ENCODE measurements at places on chromosomes 12 and 14. TPM values are rescaled to one million over a fixed set of nuclear protein-coding genes. Genes with fewer than 3 reads are reported as not detected.
A peak's percentile ranks its signal among the peaks of the same experiment; 100 is the strongest.

STAB2 gene
- 2.3 TPM for total RNA-seq

PSMD9 gene
- total RNA-seq: 35.5 TPM

DPF3 gene
- 8.0 TPM for total RNA-seq

ANKS1B gene
- total RNA-seq: 7.7 TPM

RPL10L gene
- total RNA-seq: not detected

DNA sequence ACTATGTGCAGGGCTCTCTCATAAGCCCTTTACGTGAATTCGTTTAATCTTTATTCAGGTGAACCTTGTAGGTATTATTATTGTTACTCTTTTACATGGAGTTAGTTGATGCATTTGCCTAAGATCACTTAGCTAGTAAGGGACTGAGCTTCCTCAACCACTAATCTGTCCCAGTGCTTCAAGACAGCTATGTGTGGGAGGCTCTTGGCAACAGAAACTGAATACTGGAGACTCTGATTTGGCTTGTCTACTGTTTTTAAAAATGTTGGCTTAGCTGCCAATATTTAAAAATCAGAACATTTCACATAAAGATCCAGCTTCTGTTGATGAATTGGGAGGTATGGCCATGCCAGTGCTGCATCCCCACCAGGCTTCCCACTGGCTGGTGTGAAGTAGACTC is 6.8 kb downstream of the KNTC1 start:
- no peak for DNase-seq
- H3K4me3 ChIP-seq: no peak overlapping the region
- no peaks in the 10 kb centered on the region for H3K4me1 ChIP-seq
- no peaks in the 10 kb centered on the region for H3K27me3 ChIP-seq

- H3K4me3 ChIP-seq: no peak overlapping the region
- H3K4me1 ChIP-seq: no peaks in the 10 kb centered on the region
- no peaks in the 10 kb centered on the region for H3K27me3 ChIP-seq
- no peak overlapping the region for H3K27ac ChIP-seq
- no peaks in the 10 kb centered on the region for H3K36me3 ChIP-seq
Observed at GRCh38 chr12:85476756-85477155, 196.7 kb downstream of the ALX1 start.

- DNase-seq: peak; percentile 45
- H3K27ac ChIP-seq: no peak overlapping the region
- H3K4me3 ChIP-seq: no peak overlapping the region
- no peaks in the 10 kb centered on the region for H3K36me3 ChIP-seq
Observed at GRCh38 chr14:68278576-68279436, 459.2 kb downstream of the RAD51B start.

DNA sequence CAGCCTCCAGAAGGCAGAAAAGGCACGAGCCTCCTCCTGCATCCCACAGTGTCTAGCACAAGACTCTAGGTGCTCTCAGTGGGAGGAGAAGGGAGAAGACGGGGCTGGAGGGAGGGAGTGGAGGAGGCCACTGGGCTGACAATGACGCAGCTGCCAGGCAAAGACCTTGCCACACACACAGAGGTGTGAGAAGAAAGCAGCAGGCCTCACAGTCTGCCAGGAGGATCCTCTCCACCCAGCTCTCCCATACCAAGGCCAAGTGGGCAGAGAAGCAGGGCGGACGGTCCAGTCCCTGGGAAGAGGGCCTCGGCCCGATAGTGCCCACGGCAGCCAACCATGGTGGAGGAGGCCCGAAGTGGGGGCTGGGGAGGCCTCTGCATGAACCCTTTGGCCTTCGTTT is 78.9 kb downstream of the NCOR2 start:
- DNase-seq: peak; percentile 24
- no peaks in the 10 kb centered on the region for H3K27me3 ChIP-seq
- no peaks in the 10 kb centered on the region for H3K36me3 ChIP-seq
- peaks cover 15% of the 10 kb centered on the region for H3K4me1 ChIP-seq

- no peaks in the 10 kb centered on the region for H3K27me3 ChIP-seq
- H3K4me1 ChIP-seq: peaks cover 1% of the 10 kb centered on the region
- no peak for DNase-seq
Observed at GRCh38 chr14:51807356-51807755, 53.1 kb upstream of the GNG2 start.

DNA sequence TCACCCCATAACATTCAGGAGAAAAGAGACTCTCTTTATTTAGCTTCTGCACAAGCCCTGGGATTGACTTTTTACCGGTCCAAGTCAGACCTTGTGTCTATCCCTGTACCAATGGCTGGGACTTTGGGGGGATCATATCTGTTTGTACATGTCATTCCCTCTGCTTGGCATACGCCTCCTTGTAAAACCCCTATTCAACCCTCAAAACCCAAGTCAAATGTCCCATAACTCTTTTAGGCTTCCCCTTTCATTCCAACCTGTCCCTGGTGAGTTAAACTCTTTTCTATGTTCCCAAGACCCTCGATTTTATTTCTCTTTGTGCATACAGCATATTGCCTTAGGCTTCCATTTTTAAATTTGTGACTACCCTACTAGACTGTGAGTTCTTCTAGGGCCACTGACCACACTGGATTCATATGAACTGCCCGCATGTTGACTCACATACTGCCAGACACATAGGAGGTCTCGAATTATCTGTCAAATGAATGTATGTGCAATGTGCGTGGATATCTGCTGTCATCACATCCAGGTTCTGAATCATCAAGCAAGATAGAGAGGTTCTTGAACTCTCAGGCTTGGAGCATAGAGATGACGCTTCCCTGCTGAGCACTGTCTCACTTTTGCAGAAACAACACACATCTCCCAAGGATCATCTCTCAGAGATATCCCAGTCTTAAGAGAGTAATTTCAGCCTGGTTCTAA is 548.6 kb upstream of the TBX3 start:
- DNase-seq: no peak
- H3K4me3 ChIP-seq: no peak overlapping the region
- no peak overlapping the region for H3K27ac ChIP-seq
- H3K36me3 ChIP-seq: no peaks in the 10 kb centered on the region
- no peaks in the 10 kb centered on the region for H3K4me1 ChIP-seq

DNA sequence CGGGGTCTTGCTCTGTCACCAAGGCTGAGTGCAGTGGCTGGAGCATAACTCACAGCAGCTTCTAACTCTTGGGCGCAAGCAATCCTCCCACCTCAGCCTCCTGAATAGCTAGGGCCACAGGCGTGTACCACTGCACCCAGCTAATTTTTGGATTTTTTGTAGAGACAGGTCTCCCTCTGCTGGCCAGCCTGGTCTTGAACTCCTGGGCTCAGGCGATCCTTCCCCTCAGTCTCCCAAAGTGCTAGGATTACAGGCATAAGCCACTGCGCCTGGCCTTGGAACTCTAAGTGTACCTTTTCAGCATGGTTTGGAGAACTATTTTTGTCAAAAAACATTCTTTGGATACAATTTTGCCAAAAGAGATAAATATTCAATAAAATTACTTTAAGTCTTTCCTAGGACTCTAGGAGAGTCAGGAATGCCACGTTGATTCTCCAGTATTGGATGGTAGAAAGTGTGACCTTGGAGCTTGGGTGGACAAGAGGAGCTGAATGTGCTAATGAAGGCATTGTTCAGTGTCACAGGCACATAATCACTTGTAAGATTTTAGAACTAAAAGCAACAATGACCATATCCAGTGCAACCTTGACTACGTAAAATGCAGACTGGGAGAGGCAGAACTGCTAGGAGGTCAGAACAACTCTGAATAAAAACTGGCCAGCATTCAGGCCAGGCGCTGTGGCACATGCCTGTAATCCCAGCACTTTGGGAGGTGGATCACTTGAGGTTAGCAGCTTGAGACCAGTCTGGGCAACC is 2.8 kb downstream of the SRSF9 start:
- H3K27me3 ChIP-seq: no peaks in the 10 kb centered on the region
- H3K36me3 ChIP-seq: no peaks in the 10 kb centered on the region
- no peak overlapping the region for H3K4me3 ChIP-seq
- no peak overlapping the region for H3K27ac ChIP-seq
- peak; percentile 39 for DNase-seq
- peaks cover 9% of the 10 kb centered on the region for H3K4me1 ChIP-seq

DNA sequence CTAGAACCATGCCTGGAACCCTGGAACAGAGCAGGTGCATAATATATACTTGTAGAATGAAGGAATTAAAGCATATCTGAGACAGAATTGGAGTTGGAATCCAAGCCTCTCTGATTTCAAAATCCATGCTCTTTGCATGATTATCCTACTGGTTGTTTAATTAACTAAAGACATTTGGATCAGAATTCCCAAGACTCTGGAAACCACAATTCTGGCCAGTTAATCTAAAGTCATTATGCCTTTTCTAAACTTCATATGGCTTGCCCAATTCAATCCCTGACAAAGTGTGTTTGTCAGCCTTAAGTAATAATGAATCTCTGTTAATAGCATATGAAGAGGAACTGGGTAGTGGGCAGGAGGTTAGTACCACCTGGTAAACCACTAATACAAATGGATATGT is 422.6 kb downstream of the ATP23 start:
- no peaks in the 10 kb centered on the region for H3K36me3 ChIP-seq
- no peak overlapping the region for H3K4me3 ChIP-seq
- H3K27ac ChIP-seq: no peak overlapping the region
- no peaks in the 10 kb centered on the region for H3K4me1 ChIP-seq

DNA sequence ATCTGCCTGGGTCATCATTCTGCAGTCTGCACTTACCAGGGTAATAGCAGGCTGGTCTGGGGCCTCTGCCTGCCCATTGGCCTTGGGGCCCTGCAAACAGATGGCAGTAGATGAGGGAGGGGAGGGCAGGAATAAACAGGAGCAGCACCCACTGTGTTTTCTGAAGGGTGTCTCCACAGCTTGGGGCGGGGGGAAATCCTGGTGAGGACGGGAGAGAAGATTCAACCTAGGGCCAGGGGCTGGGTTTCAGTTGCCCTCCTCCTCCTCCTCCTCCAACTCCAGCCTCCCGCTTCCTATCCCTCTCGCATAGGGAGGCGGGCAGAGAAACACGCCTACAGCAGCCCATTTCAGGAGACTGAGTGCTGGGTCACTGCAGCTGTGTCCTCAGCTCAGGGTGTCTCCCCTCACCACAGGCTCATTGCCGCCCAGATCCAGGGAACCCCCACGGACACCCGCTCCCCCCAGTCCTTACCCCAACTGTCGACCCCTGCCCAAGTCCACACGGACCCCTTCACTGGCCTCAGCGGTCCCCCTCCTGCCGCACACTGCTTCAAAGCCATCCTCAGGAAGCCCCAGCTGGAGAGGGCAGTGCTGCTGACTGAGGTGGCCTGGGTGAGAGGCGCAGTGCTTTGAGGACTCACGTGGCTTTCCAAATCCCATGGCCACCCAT is 9.1 kb upstream of the KRT80 start:
- H3K27me3 ChIP-seq: no peaks in the 10 kb centered on the region
- no peaks in the 10 kb centered on the region for H3K36me3 ChIP-seq
- peaks cover 1% of the 10 kb centered on the region for H3K4me1 ChIP-seq
- H3K27ac ChIP-seq: no peak overlapping the region
- DNase-seq: peak; percentile 28

- no peaks in the 10 kb centered on the region for H3K27me3 ChIP-seq
- H3K4me1 ChIP-seq: peaks cover 2% of the 10 kb centered on the region
- H3K36me3 ChIP-seq: no peaks in the 10 kb centered on the region
- H3K27ac ChIP-seq: peak overlapping the region; percentile 34
- DNase-seq: no peak
Observed at GRCh38 chr14:64444984-64445845, 20.1 kb upstream of the AKAP5 start.

All from ovary (tissue), 10 donors.